ENCODE measurements at places on chromosomes 4 and X. TPM values are rescaled to one million over a fixed set of nuclear protein-coding genes. Genes with fewer than 3 reads are reported as not detected.

DNA sequence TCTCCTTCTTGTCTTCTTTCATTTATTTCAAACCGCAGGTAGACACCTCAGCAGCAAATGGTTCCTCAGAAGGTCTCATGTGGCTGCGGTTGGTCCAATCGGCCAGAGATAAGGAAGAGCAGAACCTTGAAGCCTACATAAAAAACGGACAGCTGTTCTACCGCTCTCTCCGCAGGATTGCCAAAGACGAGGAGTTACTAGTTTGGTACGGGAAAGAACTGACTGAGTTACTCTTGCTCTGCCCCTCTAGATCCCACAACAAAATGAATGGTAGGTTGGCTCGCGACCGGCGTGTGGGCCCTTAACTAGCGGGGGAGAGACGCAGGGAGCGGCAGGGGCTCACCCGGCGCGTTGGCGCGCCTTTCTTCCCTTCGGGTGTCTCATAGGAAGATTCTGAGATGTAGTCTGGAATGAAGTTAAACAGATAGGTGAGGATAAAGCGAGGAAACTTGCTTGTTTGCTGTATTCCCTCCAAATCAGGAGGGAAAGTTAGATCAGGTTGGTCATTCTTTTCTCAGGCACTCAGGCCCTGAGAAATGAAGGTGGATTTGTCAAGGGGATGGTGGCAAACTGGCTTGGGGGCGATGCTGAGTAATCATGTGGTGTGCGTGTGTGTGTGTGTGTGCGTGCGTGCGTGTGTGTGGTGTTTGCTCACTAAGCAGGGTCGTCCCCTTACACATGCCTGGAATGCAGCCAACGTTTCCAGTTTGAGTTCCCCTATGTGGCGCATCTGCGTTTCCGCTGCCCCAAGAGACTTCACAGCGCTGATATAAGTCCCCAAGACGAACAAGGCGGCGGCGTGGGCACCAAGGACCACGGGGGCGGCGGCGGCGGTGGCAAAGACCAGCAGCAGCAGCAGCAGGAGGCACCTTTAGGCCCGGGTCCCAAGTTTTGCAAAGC, 4.2 kb downstream of the PRDM8 start:
- H3K4me3 ChIP-seq: no peak overlapping the region
- H3K4me1 ChIP-seq: peaks cover 5% of the 10 kb centered on the region
- H3K27me3 ChIP-seq: peaks cover 36% of the 10 kb centered on the region
- peak overlapping the region; percentile 64 for H3K27ac ChIP-seq
- no peaks in the 10 kb centered on the region for H3K36me3 ChIP-seq

Gene PAGE4
- not detected for total RNA-seq

GRCh38 chrX:53990171-53990570, 54.1 kb downstream of the PHF8 start:
- no peak overlapping the region for H3K27ac ChIP-seq
- H3K4me3 ChIP-seq: no peak overlapping the region
- no peaks in the 10 kb centered on the region for H3K4me1 ChIP-seq

DNA sequence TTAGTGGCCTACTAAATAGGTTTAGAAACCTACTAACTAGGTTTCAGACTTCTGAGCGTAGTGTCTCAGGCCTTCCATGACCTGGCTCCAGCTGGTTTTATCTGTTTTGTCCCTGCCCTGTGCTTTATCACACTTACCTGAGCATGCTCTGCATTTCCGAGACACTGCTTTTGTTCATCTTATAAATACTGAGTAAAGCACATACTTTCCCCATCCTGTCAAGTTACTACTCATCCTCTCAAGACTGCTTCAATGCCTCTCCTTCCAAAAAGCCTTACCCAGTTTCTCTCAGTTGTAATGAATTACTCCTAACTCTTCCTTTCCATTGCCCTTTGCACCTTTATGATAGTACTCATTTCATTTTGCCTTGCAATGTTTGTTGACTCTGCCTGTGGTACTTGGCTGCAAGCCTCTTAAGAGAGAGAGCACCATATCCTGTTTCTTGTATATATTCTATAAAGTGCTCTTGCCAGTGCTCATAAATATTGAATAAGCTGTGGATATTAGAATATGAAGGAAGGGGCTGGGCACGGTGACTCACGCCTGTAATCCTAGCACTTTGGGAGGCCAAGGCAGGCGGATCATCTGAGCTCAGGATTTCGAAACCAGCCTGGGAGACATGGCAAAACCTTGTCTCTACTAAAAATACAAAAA, 34.4 kb downstream of the SLAIN2 start:
- peaks cover 14% of the 10 kb centered on the region for H3K4me1 ChIP-seq
- no peak overlapping the region for H3K4me3 ChIP-seq
- no peak overlapping the region for H3K27ac ChIP-seq
- no peaks in the 10 kb centered on the region for H3K36me3 ChIP-seq
- no peaks in the 10 kb centered on the region for H3K27me3 ChIP-seq

Gene TRIM75
- total RNA-seq: not detected

Gene EDA2R
- 6.9 TPM for total RNA-seq

GRCh38 chr4:47434931-47435330, 28.6 kb downstream of the COMMD8 start:
- H3K4me3 ChIP-seq: no peak overlapping the region
- no peaks in the 10 kb centered on the region for H3K27me3 ChIP-seq
- DNase-seq: no peak
- no peaks in the 10 kb centered on the region for H3K4me1 ChIP-seq
- no peak overlapping the region for H3K27ac ChIP-seq
- H3K36me3 ChIP-seq: no peaks in the 10 kb centered on the region

DNA sequence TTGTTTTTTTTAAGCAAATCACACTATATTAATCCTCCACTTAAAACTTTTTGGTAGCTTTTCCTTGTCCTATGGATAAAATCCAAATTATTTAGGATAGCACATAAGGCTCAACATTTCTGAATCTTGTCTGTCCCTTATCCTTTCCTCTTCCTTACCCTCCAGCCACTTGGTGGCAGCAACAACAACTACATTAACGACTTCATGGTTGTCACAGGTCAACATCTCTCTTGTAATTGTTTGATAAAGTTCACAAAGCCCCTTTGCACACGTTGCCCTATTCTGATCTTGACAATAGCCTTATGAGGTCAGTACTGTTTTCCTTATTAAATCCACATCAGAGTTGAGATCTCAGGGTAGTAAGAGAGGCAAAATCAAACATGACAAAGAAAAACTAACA, 269.0 kb upstream of the PABPC4L start:
- no peak overlapping the region for H3K27ac ChIP-seq
- H3K36me3 ChIP-seq: no peaks in the 10 kb centered on the region
- no peaks in the 10 kb centered on the region for H3K4me1 ChIP-seq
- no peaks in the 10 kb centered on the region for H3K27me3 ChIP-seq
- no peak overlapping the region for H3K4me3 ChIP-seq
- DNase-seq: peak; percentile 17

DNA sequence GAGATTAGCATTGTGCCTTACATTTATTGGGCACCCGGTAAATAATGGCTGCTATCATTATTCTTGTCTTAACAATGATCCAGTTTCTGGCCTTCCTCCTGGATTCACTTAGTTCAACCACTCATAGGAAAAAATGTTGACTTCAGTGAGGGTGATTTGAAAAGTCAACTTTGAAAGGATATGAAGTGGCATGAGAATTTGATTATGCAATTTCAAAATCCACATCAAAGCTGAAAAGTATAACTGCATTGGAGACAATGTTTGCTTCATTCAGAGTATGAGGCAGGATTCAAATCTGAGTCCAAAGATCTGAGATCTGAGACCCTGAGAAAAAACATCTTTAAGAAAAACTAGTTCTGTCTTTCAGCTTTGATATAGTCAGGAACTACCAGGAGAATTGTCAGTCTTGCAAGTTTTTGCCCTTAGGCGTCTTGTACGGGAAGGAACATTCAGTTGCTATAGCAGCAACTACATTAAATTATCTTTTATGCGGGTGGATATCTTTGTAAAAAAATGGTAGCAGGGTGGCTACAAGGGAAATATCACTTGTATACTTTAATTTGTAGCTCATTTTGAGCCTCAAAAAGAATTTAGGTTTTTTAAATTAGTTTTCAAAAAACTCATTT, 587.5 kb upstream of the LCORL start:
- no peak for DNase-seq
- no peaks in the 10 kb centered on the region for H3K4me1 ChIP-seq
- no peak overlapping the region for H3K27ac ChIP-seq
- no peaks in the 10 kb centered on the region for H3K36me3 ChIP-seq
- H3K27me3 ChIP-seq: no peaks in the 10 kb centered on the region
- no peak overlapping the region for H3K4me3 ChIP-seq

- H3K4me1 ChIP-seq: no peaks in the 10 kb centered on the region
- no peak overlapping the region for H3K4me3 ChIP-seq
- no peaks in the 10 kb centered on the region for H3K36me3 ChIP-seq
- H3K27ac ChIP-seq: no peak overlapping the region
These were observed 11.2 kb upstream of the C1QTNF7 start for GRCh38 chr4:15416357-15417232.

DNA sequence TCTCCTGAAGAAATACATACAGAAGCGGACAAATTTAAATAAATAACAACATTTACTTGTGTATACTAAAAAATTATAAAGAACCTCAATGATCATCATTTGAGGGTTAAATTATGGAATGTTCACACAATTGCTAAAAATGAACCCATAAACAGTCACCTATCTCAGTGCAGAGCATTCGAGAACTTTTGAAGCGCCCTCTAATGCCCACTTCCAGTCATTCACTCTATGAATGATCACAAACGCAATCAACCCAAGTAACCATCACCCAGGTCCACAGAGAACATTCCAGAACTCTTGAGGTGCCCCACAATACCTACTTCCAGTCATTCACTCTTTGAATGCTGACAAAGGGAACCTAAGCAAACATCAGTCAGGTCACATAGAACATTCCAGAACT, 103.5 kb upstream of the PLAC1 start:
- H3K36me3 ChIP-seq: no peaks in the 10 kb centered on the region
- DNase-seq: no peak
- no peaks in the 10 kb centered on the region for H3K4me1 ChIP-seq

GRCh38 chr4:84497504-84498202, 1.4 kb downstream of the NKX6-1 start:
- peaks cover 92% of the 10 kb centered on the region for H3K27me3 ChIP-seq
- no peak for DNase-seq
- no peaks in the 10 kb centered on the region for H3K36me3 ChIP-seq
- no peak overlapping the region for H3K27ac ChIP-seq
- no peak overlapping the region for H3K4me3 ChIP-seq

Gene HSD17B10
- total RNA-seq: 172 TPM

DNA sequence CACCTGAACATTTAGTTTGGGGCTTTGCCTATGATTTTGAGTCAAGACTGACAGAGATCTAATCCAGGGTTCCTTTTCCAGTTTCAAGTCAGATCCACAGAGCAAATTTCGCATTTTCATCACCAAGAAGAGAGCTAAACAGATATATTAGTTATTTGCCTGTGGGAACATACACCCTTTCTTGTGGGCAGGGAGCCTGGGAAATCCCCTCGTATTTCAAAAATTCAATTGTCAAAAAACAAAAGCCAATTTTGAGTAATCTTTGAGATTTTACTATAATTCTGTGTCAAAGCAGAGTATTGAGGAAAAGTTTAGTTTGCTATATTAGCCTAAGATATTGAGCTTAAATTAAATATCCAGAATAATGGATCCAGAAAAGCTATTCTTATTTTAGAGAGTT, 56.6 kb downstream of the AFM start:
- H3K36me3 ChIP-seq: no peaks in the 10 kb centered on the region
- no peaks in the 10 kb centered on the region for H3K4me1 ChIP-seq
- H3K27me3 ChIP-seq: no peaks in the 10 kb centered on the region

- H3K36me3 ChIP-seq: no peaks in the 10 kb centered on the region
- no peak overlapping the region for H3K4me3 ChIP-seq
- no peak for DNase-seq
- no peak overlapping the region for H3K27ac ChIP-seq
These were observed 796.7 kb downstream of the RAPGEF2 start for GRCh38 chr4:159899596-159899995.

GRCh38 chr4:77817304-77818072, 1.7 kb downstream of the CNOT6L start:
- no peaks in the 10 kb centered on the region for H3K27me3 ChIP-seq
- peak overlapping the region; percentile 96 for H3K4me3 ChIP-seq
- peaks cover 10% of the 10 kb centered on the region for H3K4me1 ChIP-seq
- peak overlapping the region; percentile 99 for H3K27ac ChIP-seq

- H3K27me3 ChIP-seq: no peaks in the 10 kb centered on the region
- H3K36me3 ChIP-seq: no peaks in the 10 kb centered on the region
- H3K4me3 ChIP-seq: no peak overlapping the region
- no peaks in the 10 kb centered on the region for H3K4me1 ChIP-seq
- H3K27ac ChIP-seq: no peak overlapping the region
These were observed 46.5 kb downstream of the EGF start for GRCh38 chr4:109959195-109959594.

Gene VSIG1
- 0.17 TPM for total RNA-seq

DNA sequence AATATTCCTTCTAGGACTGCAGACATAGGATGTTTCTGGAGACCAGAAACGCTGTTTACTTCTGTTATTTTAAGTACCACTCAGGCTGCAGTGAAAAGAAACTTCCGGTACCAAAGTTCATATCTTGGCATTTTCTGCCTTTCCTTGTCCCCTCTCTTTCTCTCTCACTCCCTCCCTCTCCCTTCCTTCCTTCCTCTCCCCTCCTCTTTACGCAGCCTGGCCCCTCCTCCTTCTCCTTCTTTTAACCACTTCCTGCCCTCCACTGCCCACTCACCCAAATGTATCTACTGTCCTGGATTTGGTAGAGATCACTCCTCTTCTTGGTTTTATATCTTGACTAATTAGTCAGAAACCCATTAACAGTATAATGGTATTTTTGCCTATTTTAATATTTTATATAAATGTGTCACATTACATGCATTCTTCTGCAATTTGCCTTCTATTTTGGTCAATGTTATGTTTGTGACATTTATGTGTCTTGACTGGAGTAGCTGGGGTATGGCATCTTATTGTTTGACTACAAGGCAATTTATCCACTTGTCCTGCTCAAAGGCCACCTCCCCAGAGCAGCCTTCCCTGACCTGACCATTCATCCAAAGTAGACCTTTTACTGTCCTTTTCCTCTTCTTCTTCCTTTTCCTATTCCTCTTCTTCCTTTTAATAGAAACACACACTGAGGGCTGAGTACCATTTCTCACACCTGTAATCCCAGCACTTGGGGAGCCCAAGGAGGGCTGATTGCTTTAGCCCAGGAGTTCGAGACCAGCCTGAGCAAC, 56.9 kb downstream of the BCOR start:
- H3K27ac ChIP-seq: no peak overlapping the region
- peaks cover 6% of the 10 kb centered on the region for H3K27me3 ChIP-seq
- H3K36me3 ChIP-seq: no peaks in the 10 kb centered on the region

Gene CLDN2
- total RNA-seq: 6.9 TPM

DNA sequence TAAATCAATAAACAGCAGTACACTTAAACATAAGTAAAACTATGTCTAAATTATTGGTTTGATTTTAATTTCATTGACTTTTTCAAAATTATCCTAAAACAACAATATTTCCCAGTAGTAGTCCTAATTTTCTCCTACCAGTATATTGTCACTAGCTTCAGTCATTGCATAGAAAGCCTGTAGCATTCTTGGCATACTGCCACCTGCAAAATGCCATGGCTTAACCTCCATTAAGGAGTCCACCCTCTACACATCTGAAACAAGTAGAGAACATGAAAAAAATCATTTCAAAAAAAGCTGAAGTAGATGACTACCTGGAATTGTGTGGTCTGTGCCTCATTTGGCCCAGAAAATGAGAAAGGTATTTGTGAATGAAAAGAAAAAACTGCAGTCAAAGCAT, 348.5 kb downstream of the INPP4B start:
- H3K4me3 ChIP-seq: no peak overlapping the region
- H3K4me1 ChIP-seq: no peaks in the 10 kb centered on the region
- H3K27me3 ChIP-seq: no peaks in the 10 kb centered on the region

Gene SMPX
- not detected for total RNA-seq

GRCh38 chrX:1391370-1391706, 575 bp downstream of the SLC25A6 start:
- peaks cover 46% of the 10 kb centered on the region for H3K36me3 ChIP-seq
- peak overlapping the region; percentile 99 for H3K4me3 ChIP-seq

All from adrenal gland (tissue), 19 donors.